NCI-H345 (cell line): ENCODE measurements at places on chromosomes 1 and 21.

DNA sequence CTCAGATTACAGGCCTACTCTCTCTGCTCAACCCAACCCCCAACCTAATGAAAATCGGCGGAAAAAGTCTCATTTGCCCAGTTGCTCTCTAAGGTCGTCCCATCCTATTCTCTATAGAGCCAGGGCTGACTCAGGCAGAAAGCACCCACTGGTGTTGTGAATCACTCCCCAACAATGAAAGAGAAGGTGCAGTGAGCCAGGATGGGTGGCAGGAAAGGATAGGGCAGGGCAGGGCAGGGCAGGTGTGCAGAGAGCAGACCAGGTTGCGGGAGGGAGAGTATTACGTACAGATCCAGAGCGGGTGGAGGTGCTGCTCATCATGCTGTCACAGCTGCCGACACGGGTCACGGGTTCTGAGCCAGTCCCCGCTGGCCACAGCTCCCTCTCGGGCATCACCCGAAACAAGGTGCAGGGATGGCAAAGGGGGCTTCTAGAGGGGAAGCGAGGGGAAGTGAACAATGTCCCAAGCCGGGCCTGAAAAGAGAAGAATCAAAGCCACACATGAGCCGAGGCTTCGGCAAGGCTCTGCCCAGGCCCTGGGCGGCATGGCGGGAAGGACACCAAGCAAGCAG lies 5.3 kb downstream of the C1orf116 start:
- no peak for DNase-seq

GRCh38 chr21:26973226-26973625 lies 6.3 kb upstream of the ADAMTS5 start:
- no peak for DNase-seq

- no peak for DNase-seq
These were observed 385.8 kb upstream of the NFIA start for GRCh38 chr1:60696512-60696911.

- DNase-seq, result no peak
These were observed 31.6 kb downstream of the VWA5B1 start for GRCh38 chr1:20322081-20322824.

GRCh38 chr1:74733604-74734484 lies 892 bp downstream of the TYW3 start:
- DNase-seq, result peak; percentile 77

DNA sequence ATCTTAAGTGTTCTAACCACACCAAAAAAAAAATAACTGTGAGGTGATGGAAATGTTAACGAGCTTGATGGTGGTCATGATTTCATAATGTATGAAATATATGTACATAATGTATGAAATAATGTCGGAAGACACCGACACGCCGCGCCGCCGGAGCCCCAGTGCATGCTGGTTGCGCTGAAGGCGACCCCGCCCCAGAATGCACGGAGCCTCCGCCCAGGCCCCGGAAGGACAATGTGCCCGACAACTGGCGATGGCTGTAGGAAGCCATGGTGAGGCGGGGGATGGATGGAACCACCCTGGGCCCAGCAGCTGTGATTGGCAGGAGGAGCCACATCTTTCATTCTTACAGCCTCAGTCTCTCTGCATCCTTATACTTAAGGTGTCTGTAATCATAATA lies 7.4 kb downstream of the OR2T10 start:
- no peak for DNase-seq

GRCh38 chr1:7279769-7280168 lies 491.3 kb upstream of the VAMP3 start:
- DNase-seq, result peak; percentile 40

- no peak for DNase-seq
These were observed 17.5 kb upstream of the MTARC1 start for GRCh38 chr1:220769205-220769604.

DNA sequence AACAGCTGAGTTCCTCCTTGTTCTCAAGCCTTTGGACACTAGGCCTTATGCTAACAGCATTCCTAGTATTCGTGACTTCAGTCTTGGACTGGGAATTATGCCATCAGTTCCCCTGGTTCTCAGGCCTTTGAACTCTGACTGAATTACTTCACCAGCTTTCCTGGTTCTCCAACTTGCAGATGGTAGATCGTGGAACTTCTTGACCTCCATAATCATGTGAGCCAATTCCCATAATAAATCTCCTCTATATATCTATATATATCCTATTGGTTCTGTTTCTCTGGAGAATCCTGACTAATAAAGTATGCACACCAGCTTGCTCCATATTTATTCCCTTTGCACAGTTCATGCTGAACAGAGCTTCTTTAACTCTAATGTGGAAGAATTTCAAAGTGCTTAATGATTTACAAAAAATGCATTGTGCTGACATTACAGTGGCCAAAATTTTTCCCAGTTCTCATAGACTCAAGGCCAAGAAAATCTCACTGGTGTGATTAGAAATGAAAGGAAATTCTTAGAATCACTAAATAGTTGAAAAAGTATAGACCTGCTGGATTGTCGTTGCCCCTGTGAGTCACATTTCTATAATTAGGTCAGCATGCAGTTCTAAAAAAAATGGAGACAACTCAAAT lies 462.9 kb upstream of the ADAMTS5 start:
- no peak for DNase-seq

GRCh38 chr1:67573311-67573872 lies 111.6 kb upstream of the GADD45A start:
- no peak for DNase-seq

DNA sequence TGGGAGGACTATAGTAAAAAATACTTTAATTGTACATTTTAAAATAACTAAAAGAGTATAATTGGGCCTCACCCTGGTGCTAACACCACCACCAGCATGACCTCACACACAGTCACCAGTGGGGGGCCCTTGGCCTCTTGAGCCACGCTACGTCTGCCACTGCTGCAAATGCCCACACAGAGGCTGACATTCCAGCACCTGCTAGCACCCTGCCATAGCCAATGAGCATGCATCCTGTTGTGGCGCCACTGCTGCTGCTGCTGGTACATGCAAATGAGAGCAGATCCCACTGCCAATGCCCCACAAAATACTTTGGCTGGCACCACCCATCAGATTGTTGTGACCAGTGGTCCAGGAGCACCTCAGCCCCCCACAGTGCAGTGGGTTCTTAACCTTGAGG lies 31.5 kb upstream of the TNR start:
- DNase-seq, result no peak

GRCh38 chr1:160376525-160377131 lies 9.8 kb downstream of the NHLH1 start:
- DNase-seq, result peak; percentile 67

GRCh38 chr1:25046194-25046532 lies 116.1 kb upstream of the RUNX3 start:
- DNase-seq, result no peak

DNA sequence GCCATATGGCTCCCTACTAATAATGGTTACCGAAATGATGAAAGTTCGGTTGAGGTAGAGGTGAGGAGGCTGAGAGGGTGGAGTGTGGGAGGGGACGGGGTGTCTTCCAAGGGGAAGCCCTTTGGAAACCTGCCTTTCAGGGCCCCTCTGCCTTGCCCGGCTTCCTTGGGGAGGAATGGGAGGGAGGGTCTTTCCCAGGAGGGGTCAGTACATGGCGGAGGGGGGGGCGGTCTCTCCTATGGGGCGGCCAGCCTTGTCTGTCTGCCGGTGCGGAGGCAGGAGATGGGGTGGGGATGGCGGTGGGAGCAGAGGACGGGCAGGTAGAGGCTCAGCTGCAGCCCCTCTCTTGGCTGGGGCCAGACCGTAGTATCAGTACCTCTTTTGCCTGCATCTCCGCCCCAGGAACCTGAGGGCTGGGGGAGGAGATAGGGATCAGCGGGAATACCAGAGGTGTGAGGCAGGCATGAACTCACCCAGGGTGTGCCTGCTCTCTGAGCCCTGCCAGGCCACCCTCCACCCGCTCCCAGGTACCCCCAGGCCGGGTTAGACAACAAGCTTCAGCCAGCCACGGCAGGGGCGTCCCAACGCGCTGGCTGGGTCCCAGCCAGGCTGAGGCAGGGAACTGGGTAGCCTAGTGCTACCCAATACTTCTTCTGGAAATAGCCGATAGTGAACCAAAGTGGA lies 79.4 kb upstream of the POU3F1 start:
- no peak for DNase-seq

DNA sequence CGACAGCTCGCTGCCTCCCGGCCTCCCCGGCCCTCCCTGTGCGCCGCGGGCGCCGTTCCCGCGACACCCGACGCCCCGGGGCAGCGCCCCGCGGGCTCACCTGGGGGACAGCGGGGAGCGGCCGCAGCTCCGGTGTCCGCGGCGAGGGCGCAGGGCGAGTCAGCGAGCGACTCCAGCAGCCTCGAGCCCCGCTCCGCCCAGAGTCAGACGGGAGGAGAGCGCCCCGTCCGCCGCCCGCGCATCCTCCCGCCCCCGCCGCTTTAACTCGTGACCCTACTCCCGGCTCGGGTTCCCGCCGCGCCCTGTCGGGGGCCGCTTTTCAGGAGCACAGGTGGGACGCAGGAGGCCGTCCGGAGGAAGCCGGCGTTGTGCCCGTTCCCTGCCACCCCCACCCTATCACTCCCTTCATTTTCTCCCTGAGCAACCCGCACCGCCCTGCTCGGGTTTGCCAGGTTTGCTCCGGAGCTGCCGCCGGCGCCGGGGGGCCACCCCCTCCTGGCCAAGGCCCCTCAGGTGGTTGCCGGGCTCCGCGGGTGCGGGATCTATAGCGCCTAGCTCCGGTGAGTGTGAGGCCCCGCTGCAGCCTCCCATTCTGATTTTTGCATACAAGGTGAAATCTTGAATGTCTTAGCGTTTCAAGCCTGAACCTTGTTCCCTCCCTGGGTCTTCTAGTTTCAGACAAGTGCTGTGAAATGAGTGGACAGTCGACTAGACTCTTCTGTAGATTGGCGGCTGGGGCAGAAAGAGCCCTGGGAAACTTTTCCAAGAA lies at the start of gene MCOLN3:
TSS of gene MCOLN3 (minus strand) at position 205 of the 769 bp plus-strand sequence. CDS start 3,140 bp downstream, outside the sequence.
- DNase-seq, result peak; percentile 82

DNA sequence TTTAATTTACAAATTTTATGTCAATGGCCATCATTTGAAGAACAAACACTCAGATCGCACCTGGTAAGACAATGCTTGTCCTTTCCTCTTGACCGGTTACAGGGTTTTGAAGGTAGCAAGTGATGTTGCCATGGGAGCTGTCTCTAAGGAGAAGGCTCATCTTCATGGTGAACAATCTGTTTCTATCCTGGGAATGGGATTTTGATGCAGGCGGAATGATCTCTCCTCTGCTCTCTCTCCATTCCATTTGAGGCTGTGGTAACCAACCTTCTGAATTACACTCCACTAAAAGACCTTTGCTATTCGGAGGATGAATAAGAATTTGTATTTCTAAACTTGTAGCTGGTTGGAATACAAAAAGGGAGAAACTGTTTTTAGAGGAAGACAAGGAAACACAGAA lies 57.9 kb upstream of the SLC5A9 start:
- DNase-seq, result no peak
